Activated CD4-positive, alpha-beta T cell treated with anti-CD3 and anti-CD28 coated beads for 36 hours (primary cell): ENCODE measurements at places on chromosomes 2 and 18.

DNA sequence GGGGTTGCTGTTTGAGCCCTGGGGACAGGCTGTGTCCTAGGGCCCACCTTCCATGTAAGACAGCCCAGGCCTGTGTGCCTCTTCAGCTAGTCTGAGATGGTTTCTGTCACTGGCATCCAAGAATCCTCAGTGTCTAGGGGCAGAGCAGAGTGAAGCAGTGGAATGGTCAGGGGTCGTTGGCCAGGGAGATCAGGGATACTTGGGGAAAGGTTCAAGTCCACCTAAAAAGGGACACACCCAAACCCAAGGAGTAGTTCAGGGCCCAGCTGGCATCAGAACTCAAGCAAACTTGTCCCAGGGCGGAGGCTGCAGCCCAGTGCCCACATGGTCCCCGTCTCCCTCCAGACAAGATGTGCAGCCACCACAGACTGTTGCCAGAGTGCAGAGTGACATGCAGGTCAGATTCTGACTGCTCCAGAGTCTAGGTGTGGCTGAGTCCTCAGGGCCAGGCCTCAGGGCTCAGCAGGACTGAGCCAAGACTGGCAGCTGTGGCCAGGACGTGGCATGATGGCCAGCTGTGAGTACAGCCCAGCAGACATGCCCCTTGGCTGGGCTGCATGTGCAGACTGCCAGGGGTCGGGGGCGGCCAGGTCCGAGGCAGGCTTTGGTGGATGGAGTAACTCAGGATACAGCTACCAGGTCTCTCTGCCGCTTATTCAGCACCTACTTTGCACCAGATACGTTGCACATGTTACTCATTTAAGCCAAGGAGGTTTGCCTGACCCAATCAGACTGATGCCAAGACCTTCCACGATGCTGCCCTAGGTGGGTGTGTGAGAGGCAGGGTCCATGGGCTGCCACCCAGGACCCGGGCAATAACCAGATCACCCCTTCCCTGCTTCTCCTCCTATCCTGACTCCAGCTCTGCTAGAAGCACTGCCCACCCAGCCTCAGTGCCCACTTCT lies 146.6 kb downstream of the SMAD7 start:
- H3K4me3 ChIP-seq = no peak overlapping the region
- H3K27ac ChIP-seq = no peak overlapping the region
- no peaks in the 10 kb centered on the region for H3K27me3 ChIP-seq
- DNase-seq = peak; percentile 5
- no peaks in the 10 kb centered on the region for H3K36me3 ChIP-seq

GRCh38 chr2:240179941-240180666 lies 39.6 kb upstream of the OTOS start:
- H3K4me1 ChIP-seq = no peaks in the 10 kb centered on the region
- H3K36me3 ChIP-seq = no peaks in the 10 kb centered on the region
- no peak overlapping the region for H3K27ac ChIP-seq
- no peak overlapping the region for H3K4me3 ChIP-seq
- no peak for DNase-seq

DNA sequence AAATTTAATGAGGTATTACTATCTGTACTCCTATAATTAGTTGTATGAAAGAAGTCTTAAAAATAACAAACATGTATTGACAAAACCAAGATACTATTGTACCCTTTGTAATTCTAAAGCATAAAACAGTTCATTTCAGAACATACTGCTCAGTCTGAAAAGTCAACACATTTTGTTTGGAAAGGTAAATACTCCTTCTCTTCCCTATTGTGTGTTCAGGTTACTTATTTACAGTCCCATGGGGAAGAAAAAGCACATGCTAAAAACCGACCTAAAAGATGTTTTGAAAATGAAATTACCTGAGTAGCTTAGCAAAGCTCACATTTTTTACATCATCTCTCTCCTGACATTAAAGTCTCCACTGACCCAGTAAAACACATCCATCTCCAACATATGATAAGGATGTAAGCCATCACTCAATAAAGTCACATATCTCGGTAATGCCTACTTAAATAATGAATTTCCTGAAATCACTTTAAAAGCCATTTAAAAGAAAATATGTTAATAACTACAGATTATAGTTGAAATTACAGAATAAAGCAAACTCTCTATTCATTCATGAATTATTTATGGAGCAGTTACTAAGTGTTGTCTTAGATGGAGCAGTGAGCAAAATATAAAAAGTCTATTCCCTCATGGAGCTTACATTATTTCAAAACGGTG lies 75.6 kb upstream of the FZD5 start:
- H3K4me1 ChIP-seq = no peaks in the 10 kb centered on the region
- H3K36me3 ChIP-seq = no peaks in the 10 kb centered on the region
- no peak overlapping the region for H3K27ac ChIP-seq
- no peak overlapping the region for H3K4me3 ChIP-seq

DNA sequence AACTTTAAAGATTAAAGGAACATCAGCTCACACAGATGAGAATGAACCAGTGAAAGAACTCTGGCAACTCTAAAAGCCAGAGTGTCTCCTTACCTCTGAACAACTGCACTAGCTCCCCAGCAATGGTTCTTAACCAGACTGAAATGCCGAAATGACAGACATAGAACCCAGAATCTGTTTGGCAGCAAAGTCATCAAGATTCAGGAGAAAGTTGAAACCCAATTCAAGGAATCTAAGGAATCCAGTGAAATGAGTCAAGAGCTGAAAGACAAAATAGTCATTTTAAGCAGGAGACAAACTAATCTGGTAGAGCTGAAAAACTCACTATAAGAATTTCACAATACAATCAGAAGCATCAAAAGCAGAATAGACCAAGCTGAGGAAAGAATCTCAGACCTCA lies 72.0 kb downstream of the STRADB start:
- no peak overlapping the region for H3K27ac ChIP-seq
- no peaks in the 10 kb centered on the region for H3K27me3 ChIP-seq
- peaks cover 17% of the 10 kb centered on the region for H3K4me1 ChIP-seq
- H3K36me3 ChIP-seq = peaks cover 10% of the 10 kb centered on the region
- H3K4me3 ChIP-seq = no peak overlapping the region

- no peak overlapping the region for H3K27ac ChIP-seq
- H3K36me3 ChIP-seq = peaks cover 26% of the 10 kb centered on the region
- H3K27me3 ChIP-seq = no peaks in the 10 kb centered on the region
- no peak for DNase-seq
- H3K4me3 ChIP-seq = no peak overlapping the region
- H3K4me1 ChIP-seq = no peaks in the 10 kb centered on the region
Measured at GRCh38 chr2:24245986-24246776, 71.3 kb downstream of the FAM228A start.

DNA sequence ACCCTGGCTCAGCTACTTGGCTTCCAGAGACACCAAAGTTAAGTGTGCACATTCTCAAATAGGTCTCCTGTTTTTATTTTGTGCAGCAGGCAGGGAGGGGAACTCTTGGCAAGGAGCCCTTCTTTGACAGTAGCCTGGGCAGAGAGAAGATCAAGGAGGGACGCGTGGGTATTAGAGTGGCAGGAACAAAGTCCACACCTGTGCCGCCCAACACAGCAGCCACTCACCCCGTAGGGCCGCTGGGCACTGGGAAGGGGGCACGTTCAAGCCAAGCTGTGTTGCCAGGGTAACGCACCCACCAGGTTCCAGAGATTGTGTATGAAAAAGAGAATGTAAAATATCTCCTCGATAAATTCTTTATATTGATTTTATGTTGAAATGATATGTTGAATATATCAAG lies 229.3 kb upstream of the AGAP1 start:
- no peak overlapping the region for H3K27ac ChIP-seq
- H3K4me1 ChIP-seq = no peaks in the 10 kb centered on the region
- H3K36me3 ChIP-seq = no peaks in the 10 kb centered on the region

DNA sequence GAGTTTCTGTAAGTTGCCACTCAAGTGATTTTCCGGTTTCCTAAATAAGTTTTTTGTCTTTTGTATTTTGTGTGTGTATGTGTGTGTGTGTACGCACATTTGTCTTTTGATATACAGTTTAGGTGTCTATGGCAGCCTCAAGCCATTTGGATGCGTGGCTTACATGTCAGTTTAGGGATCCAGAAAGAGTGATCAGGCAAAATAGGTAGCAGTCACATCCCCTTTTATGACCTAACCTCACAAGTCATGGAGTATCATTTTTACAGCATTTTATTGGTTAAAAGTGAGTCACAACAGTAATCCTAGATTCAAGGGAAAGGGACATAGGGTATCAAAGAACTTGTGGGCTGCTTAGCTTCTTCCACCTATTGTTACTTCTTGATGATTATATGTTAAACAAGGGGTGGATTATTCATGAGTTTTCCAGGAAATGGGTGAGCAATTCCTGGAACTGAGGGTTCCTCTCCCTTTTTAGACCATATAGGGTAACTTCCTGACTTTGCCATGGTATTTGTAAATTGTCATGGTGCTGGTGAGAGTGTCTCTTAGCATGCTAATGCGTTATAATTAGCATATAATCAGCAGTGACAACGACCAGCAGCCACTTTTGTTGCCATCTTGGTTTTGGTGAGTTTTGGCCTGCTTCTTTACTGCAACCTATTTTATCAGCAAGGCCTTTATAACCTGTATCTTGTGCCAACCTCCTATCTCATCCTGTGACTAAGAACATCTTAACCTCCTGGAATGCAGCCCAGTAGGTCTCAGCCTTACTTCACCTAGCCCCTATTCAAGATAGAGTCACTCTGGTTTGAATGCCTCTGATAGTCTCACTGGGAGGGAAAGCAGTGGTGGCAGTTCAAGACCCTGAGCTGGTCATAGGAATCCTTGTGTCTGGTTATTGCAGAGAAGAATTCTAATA lies 8.6 kb upstream of the SOCS6 start:
- no peak overlapping the region for H3K27ac ChIP-seq
- DNase-seq = no peak
- H3K4me1 ChIP-seq = peaks cover 2% of the 10 kb centered on the region
- peaks cover 6% of the 10 kb centered on the region for H3K27me3 ChIP-seq
- H3K4me3 ChIP-seq = no peak overlapping the region

DNA sequence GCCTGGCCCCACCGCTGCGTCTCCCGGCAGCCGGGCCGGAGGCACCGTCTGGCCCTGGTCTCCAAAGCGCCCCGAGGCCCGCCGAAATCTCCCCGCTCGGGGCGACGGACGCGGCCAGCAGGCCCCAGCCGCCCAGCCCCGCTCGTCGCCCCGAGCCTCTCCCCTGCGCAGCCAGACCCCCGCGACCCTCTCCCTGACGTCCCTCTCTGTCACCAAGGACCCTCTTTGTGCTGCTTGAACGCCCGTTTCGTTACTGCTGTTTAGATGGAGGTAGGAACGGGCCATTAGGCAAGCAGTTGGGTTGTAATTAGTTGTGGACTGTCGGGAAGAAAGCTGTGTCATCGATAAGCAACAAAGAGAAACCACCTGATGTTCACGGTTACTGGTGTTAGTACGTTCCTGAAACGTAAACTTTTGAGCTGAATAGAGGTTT lies 686 bp downstream of the UBXN4 start:
- H3K4me3 ChIP-seq = peak overlapping the region; percentile 97
- no peaks in the 10 kb centered on the region for H3K27me3 ChIP-seq
- peaks cover 20% of the 10 kb centered on the region for H3K36me3 ChIP-seq
- peak overlapping the region; percentile 99 for H3K27ac ChIP-seq
- no peak for DNase-seq

DNA sequence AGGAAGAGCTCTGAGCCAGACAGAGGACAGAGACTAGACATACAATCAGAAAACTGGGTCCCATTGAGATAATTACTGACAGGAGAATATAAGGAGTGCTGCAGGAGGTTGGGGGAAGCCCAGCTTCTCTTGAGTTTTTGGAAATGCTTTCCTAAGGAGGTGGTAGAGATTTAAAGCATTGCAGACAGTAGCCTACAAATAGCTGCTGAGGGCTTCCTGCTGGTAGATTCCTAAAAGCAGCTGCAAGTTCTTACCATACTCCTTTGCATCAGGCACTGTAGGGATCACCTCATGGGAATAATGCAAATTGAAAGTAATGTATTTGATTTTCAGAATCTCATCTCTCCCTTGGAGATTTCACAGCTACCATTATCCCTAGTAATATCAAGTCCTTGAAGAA lies 902.6 kb upstream of the GCFC2 start:
- no peak for DNase-seq
- H3K27ac ChIP-seq = no peak overlapping the region
- H3K4me3 ChIP-seq = no peak overlapping the region
- no peaks in the 10 kb centered on the region for H3K4me1 ChIP-seq

- H3K36me3 ChIP-seq = peaks cover 19% of the 10 kb centered on the region
- H3K27ac ChIP-seq = no peak overlapping the region
- no peaks in the 10 kb centered on the region for H3K27me3 ChIP-seq
- DNase-seq = no peak
- H3K4me1 ChIP-seq = peaks cover 87% of the 10 kb centered on the region
- H3K4me3 ChIP-seq = no peak overlapping the region
Measured at GRCh38 chr18:48937869-48938750, 12.7 kb downstream of the SMAD7 start.

- H3K4me1 ChIP-seq = no peaks in the 10 kb centered on the region
- DNase-seq = no peak
- H3K27me3 ChIP-seq = peaks cover 11% of the 10 kb centered on the region
Measured at GRCh38 chr2:240232264-240232915, 91.9 kb upstream of the OTOS start.

- H3K36me3 ChIP-seq = no peaks in the 10 kb centered on the region
- H3K4me1 ChIP-seq = peaks cover 21% of the 10 kb centered on the region
- H3K27me3 ChIP-seq = no peaks in the 10 kb centered on the region
- H3K4me3 ChIP-seq = no peak overlapping the region
- DNase-seq = no peak
- no peak overlapping the region for H3K27ac ChIP-seq
Measured at GRCh38 chr2:207499114-207499513, 30.6 kb upstream of the CREB1 start.

GRCh38 chr2:226137201-226137811 lies 662.3 kb downstream of the IRS1 start:
- H3K27ac ChIP-seq = no peak overlapping the region
- H3K4me3 ChIP-seq = no peak overlapping the region
- H3K36me3 ChIP-seq = no peaks in the 10 kb centered on the region
- DNase-seq = no peak
- no peaks in the 10 kb centered on the region for H3K27me3 ChIP-seq

DNA sequence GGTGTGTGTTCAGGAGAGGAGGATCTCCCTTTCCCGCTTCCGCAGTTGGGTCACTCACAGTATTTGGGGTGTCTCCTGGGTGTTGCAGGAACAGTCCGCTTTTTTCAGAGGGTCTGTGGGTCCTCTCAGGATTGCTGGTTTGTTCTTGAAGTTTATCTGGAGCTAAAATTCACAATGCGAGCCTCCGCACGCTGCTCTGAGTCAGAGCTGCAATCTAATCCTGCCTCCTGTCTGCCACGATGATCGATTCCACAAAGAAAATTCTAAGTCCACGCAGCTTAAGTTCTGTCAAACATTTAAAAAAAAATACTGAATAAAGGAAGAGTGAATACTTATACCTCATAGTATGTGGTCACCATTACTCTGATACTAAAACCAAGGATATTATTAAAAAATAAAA lies 76.5 kb downstream of the RAD51AP2 start:
- no peak overlapping the region for H3K4me3 ChIP-seq
- H3K4me1 ChIP-seq = no peaks in the 10 kb centered on the region
- no peak for DNase-seq
- H3K36me3 ChIP-seq = no peaks in the 10 kb centered on the region
